Activated CD4-positive, alpha-beta T cell treated with anti-CD3 and anti-CD28 coated beads, Interleukin-2, amount 50 U/mL, for 4 hours (primary cell): ENCODE measurements at places on chromosomes 1 and 21.

DNA sequence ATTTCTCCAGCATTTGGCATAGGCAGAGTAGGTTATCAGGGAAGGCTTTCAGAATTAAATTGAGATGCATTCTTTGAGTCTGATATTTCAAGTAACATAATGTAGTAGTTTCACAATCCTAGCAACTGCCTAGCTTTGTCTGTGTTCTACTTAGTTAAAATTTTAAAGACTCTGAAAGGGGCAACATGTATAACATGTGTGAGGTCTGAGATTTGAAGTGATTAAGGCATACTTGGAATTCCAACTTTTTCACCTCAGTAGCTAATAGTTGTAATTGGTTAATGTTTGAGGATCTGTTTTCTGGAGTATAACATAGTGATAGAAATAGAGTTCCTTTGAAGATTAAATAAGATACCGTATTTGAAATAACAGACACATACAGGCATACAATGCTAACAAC lies 335.2 kb upstream of the BEND5 start:
- DNase-seq: no peak

GRCh38 chr1:52444463-52444862 lies 40.1 kb downstream of the PRPF38A start:
- no peak for DNase-seq

DNA sequence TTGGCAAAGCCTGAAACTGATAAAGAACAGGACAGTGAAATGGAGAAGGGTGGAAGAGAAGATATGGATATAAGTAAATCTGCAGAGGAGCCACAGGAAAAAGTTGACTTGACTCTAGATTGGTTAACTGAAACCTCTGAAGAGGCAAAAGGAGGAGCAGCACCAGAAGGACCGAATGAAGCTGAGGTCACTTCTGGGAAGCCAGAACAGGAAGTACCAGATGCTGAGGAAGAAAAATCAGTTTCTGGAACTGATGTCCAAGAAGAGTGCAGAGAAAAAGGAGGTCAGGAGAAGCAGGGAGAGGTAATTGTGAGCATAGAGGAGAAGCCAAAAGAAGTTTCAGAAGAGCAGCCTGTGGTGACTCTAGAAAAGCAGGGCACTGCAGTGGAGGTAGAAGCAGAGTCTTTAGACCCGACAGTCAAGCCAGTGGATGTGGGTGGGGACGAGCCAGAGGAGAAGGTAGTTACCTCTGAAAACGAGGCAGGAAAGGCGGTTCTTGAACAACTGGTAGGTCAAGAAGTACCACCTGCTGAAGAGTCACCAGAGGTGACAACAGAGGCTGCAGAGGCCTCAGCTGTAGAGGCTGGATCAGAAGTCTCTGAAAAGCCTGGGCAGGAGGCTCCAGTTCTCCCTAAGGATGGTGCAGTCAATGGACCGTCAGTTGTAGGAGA lies 16.3 kb downstream of the CCDC17 start:
- no peak for DNase-seq

GRCh38 chr1:41882486-41882885 lies 36.2 kb downstream of the HIVEP3 start:
- DNase-seq: no peak

- no peak for DNase-seq
Measured at GRCh38 chr1:156406251-156406650, 37.2 kb downstream of the RHBG start.

DNA sequence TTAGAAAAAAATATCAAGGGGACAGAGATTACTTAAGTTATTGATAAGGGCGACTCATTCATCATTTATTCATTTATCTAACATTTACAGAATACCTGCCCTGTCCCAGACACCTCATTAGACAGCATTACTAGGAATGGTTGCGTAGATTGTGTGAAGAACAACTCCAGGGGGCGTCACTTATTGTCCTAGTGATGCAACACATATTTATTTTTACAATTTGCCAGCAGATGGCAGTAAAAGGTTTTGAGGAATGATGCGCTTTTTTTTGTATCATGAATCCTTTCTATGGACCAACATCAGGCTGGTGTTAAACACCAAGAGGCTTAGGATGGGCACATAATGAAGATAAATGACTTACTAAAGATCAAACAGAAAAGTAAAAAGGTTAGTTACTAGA lies 5.5 kb downstream of the NCAM2 start:
- no peak for DNase-seq

DNA sequence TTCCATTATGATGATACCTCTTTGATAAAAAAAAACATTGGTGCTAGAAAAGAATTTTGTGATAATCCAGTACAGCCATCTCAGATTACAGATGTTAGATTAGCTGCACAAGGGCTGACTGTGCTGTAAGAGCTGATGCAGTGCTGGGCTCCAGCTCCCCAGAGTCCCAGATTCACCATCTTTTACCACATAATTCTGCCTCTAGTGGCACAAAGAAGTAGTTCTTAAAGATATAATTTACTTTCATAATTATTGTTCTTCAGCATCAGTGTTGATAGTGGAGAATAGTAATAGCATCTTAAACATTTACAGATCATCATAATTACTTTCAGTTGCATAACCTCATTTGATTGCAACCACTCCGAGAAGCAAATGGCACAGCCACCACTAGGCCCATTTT lies 262.1 kb downstream of the BRINP2 start:
- no peak for DNase-seq

DNA sequence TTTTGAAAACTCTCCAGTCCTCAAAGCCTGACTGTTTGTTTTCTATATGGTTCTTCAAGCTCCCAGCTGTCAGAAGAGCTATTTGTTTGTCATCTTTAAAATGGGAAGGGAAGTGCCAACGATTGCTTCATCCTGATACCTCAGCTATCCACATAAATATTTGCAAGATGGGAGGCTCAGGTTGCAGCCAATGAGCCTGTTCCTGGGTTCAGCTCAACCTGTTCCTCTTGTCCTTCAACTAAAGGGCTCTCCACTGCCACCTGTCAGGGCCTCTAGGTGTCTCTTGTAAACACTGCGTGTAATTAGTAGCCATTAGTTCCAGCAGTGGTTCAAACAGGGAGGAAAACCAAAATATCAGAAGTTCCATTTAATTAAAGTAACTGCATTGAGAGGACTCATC lies 445.1 kb downstream of the AJAP1 start:
- DNase-seq: no peak
